ENCODE measurements at places on chromosomes 5 and 9.

- DNase-seq = no peak
These were observed 359.3 kb downstream of the SH3GL2 start for GRCh38 chr9:17938035-17938655.

DNA sequence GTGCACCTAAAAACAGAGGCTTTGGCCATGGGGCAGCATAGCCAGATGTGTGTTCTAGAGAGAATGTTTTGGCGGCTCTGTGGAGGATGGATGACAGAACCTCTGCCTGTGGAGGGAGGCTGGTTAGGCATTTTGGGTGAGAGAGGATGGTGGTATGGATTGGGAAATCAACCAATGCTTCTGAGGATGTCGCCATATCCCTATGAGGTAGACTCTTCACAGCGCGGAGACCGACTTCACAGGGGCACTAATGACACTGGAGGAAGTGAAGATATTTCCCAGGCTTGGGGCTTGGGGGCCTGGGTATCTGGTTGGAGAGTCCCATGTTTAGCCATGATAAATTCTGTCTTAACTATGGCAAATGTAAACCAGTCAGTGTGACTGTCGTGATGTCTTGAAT lies 140.6 kb upstream of the KLF4 start:
- DNase-seq = no peak

GRCh38 chr5:55030220-55030619 lies 6.2 kb downstream of the GZMK start:
- no peak for DNase-seq

- DNase-seq = no peak
These were observed 36.8 kb downstream of the ROPN1L start for GRCh38 chr5:10478436-10478835.

DNA sequence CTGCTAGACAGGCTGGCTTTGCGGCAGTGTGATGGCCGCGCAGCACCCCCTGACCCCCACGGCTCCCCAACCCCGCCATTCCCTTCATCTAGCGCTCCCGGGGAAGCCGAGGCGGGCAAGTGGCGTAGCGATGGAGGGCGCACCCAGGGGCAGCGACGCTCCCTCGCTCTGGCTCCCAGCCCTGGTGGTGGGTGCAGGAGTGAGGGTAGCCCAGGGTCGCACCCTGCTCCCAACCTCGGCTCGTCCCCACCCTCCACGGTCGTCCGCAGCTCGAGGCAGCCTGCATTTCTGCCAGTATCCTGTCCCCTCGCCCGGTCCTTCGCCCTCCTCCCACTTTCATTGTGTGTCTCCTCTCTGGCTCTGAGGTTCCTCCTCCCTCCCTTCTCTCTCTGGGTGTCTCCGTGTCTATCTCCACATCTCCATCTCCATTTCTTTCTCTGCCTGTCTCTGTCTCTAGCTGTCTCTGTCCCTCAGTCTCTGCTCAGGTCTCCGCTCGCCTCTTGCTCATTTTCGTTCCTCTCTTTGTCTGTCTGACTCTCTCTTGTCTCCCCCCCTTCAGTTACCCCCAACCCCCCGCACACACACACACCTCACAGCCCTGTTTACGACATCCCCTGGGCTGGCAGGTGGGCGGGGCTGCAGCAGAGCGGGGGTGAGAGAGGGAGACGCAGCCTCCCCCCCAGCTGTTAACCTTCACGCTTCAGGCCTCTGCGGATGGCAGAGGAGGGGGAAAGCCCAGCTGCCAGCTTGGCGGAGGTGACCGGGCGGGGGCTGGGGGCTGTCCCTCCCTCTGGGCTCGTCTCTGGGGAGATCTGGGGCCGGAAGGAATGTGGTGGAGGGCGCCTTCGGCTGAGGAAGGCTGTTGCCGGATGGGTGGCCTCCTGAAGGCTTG lies 48.7 kb upstream of the PSD2 start:
- DNase-seq = peak; percentile 51

DNA sequence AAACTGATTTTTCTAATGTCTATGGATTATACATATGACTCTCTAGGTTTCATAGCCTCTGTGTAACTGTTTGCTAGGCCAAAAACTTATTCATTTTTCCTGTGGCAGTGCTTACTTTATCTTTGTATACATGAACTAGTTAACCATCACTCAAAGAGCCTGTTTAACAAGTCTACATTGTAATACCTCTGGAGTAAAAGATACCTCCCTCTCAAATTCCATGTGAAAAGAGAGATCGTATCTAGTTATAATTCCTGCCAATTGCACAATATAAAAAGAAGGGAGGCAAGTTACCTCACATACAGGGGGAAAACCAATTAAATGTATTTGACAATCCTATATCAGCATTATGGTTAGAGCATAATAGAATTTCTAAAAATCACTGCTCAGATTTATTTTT lies 271.9 kb upstream of the ST8SIA4 start:
- DNase-seq = no peak

- no peak for DNase-seq
These were observed 1.5 kb upstream of the ZNF367 start for GRCh38 chr9:96419691-96419969.

DNA sequence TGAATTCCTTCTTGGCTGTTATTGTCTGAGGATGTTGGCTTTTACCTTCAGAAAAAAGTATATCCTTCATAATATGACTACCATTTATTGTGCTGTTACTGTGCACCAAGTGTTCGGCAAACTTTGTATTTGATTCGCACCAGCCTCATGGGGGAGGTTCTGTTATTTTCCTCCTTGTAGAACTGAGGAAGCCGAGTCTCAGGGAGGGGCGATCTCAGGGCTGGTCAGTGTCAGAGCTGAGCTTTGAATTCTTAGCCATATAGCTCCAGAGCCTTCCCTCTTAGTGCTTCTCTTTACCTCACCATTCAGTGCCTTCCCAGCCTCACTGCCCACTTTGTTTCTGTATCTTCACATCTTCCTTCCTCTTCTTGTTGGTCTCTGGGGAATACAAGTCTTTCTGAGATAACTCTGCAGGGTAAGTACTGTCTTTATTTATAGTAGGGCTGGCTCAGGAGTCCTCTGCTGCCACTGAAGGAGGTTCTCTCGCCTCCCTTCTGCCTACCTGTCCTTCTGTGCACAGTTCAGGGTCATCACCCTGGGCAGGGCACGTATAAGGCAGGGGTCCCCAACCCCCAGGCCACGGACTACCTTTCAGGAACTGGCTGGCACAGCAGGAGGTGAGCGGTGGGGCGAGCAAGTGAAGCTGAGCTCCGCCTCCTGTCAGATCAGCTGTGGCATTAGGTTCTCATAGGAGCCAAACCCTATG lies 48.4 kb downstream of the GALNT10 start:
- no peak for DNase-seq

GRCh38 chr5:54024466-54024865 lies 285.9 kb downstream of the ARL15 start:
- DNase-seq = no peak

- DNase-seq = no peak
These were observed 32.2 kb downstream of the NACC2 start for GRCh38 chr9:136062657-136063439.

DNA sequence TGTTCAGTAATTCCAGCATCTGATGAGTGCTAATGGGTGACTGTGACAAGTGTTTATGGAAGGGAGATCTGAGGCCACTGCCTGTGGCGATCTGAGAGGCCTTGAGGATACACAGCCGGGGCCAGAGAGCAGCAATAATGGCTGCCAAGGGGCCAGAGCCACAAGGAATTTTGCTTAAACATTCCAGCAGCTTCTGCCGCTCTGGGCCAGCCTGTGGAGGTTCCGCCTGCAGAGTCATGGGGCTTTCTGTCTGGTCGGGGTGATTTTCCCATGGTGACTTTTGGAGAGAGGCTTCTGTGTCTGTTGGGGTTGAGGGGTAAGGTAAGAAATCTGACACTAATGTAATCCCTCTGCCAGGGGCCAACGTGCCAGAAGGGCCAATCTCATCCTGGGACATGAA lies 353.5 kb downstream of the ADAMTS6 start:
- DNase-seq = no peak

DNA sequence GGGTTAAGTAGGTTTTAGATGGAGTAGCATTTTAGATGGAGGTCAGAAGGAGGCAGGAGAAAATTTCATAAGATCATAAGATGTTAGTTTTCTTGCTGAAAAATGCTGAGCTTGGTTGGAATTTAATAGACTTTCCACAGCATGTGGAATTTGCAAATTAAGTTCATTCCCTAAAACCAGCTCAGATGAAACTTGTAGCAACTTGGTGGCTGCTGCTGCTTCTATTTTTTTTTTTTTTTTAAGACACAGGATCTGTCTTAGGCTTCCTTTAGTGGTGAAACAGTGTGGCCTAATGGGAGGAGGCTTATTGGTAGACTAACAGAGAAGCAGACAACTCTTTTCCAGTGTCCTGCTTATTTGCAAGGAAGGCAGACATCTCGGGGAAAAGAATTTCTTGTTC lies 154.5 kb downstream of the AOPEP start:
- no peak for DNase-seq

- DNase-seq = no peak
These were observed 16.9 kb upstream of the FER start for GRCh38 chr5:108730617-108731340.

- no peak for DNase-seq
These were observed 17.3 kb downstream of the MOCS2 start for GRCh38 chr5:53092242-53092641.

DNA sequence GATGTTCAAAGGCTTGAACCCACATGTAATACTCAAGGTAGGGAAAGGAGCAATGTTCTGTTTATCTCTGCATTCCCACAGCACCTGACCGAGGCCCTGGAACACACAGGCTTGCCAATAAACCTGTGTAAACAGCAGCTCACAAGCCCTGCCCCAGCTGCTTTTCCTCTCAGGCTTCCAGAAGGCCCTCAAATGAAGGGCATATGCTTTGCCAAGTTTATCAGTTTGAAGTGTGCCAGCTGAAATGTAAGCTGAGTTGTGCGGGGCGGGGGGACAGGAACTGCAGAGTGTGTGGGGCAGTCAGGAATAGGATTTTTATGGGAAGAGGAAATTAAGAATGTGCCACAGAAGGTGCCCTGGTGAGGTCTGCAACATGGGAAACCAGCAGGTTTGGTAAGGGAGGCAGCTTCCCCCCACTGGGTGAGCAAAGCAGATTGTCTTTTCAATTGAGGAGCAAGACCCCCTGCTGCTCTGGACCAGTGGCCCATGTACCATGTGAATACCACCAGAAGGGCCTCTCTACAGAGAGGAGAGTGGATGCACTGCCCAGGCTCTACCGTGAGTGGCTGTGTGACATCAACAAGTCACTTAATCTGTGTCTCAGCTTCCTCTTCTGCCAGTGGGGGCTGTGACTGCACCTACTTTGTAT lies 194.8 kb downstream of the SPOCK1 start:
- DNase-seq = no peak

Data from stimulated activated CD8-positive, alpha-beta memory T cell treated with anti-CD3 and anti-CD28 coated beads, Interleukin-2, amount 100 ng/mL, for 1 hour (primary cell).